SHP77 treated with DMSO at 0.1 percent for 48 hours (cell line): ENCODE measurements at places on chromosomes 5 and 9.

DNA sequence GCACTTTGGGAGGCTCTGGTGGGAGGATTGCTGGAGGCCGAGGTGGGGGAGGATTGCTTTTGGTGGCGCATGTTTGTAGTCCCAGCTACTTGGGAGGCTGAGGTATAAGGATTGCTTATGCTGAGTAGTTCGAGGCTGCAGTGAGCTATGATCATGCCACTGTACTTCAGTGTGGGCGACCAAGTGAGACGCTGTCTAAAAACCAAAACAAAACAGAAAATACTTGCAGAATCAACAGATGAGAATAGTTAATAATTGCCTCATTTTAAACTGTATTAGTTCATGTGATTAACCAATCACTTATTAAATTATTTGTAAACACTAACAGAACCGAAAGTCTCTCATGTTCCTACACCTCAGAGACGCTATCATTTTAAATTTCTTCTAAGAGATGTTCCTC lies 118.1 kb downstream of the CCDC171 start:
- no peak for DNase-seq

GRCh38 chr5:76709762-76710161 lies 6.2 kb upstream of the F2R start:
- DNase-seq = no peak

GRCh38 chr5:97267767-97268166 lies 84.7 kb upstream of the RIOK2 start:
- no peak for DNase-seq

DNA sequence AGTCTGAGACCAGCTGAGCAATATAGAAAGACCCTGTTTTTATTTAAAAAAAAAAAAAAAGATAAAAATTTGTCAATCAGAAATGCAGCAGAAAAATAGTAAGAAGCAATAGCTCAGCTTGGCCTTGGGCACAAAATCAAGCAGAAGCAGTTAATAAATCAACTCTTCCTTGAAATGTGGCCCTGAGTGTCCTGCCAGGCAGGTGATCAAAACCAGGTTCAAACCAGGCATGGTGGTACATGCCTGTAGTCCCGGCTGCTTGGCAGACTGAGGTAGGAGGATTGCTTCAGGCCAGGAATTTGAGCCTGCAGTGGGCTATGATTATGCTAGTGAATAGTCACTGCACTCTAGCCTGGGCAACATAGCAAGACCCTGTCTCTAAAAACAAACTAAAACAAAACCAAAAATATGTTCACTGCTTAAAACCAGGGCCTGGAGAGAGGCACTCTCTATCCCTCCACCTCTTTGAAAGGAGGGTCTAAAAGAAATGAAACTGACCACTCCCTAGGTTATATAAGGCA lies 27.9 kb upstream of the KLF9 start:
- no peak for DNase-seq

DNA sequence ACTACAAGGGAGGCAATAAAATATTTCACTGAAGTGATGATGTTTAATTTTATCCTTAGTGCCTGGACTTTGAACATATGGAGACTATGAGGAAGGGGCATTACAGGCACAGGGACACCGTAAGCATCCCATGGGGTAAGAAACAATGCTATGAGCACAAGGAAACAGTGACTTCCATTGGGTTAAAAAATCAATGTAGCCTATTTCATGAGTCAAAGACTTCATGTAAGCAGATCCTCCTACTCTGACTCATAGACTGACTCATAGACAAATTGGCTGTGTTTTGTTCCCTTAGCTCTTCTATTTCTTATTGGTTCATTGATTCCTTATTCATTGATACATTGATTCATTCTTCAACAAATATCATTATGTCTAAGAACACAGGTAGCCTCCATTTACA lies 351.0 kb downstream of the PRELID2 start:
- no peak for DNase-seq

GRCh38 chr9:27755846-27756245 lies 182.6 kb upstream of the C9orf72 start:
- DNase-seq = no peak

- DNase-seq = no peak
These were observed 86.0 kb downstream of the RXRA start for GRCh38 chr9:134412298-134412711.

GRCh38 chr5:160451281-160451680 lies 29.6 kb downstream of the PTTG1 start:
- DNase-seq = no peak

- DNase-seq = no peak
These were observed 41.1 kb upstream of the ERCC6L2 start for GRCh38 chr9:95834281-95834907.

DNA sequence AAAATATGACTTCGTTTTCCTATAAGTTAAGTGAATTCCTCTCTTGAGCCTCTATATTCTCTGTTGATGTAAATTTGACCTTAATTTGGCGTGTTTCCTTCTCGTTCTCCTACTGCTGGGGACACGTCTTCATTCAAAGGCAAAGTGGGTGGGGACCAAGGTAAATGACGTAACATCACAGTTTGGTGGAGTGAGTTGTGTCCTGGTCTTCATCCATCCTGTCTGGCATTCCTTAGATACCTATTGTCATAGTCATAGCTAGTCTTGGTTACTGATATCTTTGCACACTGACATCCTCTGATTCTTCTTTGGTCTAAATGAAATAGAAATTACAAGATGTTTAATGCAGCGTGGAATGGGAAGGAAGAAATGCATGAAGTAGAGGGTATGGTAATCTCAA lies 108.5 kb downstream of the NNT start:
- no peak for DNase-seq

- no peak for DNase-seq
These were observed 8.2 kb downstream of the SH3GL2 start for GRCh38 chr9:17587113-17587512.

DNA sequence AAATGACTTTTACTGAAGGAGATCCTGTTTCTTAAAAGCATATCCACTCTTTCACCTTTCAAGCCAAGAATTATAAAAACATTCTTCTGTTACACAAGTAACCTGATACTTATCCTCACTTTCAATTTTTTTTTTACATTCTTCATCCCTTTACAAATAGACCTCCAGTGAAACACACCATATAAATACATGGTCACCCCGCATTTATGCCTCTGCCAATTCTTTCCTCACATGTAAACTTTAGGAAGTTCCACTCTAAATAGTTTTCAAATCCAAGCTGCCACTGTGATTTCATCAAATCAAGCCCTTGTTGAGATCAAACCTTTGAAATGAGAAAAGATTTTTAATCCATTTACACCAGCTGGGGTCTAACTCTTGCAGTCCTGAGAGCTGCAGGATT lies 40.0 kb downstream of the GAS1 start:
- no peak for DNase-seq

- no peak for DNase-seq
These were observed 2.4 kb downstream of the NFIL3 start for GRCh38 chr9:91421128-91421765.

DNA sequence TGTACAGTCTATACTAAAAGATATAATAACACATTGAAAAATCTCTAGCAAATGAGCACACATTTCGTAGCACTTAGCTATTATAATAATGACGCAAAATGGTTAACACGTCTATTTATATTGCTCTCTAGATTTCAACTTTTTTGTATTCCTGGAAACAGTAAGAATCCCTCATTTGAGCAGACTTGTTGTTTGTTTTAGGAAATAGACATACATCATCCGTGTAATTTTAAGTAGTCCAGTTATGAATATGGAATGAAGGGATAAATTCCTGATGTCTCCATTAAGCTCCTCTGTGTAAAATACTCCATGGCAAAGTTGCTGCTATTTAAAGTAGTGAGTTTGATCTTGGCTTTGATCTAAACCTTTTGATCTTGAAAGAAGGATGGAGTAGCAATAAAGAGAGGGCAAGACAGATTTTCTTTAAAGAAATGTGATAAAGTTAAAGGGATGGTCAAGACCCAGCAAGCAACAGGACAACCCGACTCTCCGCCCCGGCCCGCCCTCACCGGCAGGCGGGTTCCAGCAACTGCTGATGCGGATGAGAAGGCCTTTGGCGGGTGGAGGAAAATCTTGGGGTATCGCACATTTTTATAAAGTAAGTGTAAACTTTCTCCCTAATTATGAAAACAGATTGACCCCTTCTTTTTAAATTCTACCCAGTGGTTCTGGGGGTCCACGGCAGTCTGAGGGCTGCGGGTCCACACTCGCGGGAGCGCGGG lies 277.4 kb downstream of the AOPEP start:
- DNase-seq = peak; percentile 43

GRCh38 chr5:61232490-61233050 lies 70.3 kb upstream of the SMIM15 start:
- no peak for DNase-seq

DNA sequence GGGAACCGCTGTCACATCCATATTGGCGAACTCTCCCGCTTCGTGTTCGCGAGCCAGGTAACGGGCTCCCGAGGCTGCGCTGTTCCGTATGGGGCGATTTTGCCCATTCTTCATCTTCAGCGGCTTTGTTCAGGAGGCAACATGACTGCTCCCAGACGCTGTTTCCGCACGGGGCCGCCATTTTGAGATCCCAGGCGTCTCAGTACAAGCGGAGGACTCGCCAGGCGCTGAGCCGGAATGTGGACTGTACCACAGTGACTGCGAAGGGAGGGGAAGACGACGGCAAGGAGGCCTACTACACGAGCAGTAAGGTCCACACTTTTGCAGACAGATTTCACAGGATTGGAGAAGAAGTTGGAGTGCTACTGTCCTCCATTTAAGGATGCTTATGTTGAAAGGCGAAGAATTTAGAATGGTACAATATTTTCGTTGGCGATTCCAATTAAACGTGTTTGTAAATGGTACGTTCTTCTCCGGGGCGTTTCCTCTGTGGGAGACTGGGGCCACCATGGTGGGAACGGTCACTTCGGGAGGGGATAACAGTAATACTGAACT lies 41.6 kb upstream of the ZNF300 start:
- no peak for DNase-seq

- DNase-seq = no peak
These were observed 29.7 kb downstream of the SMIM15 start for GRCh38 chr5:61132559-61132958.

GRCh38 chr5:95808686-95809413 lies 13.7 kb downstream of the GLRX start:
- no peak for DNase-seq

DNA sequence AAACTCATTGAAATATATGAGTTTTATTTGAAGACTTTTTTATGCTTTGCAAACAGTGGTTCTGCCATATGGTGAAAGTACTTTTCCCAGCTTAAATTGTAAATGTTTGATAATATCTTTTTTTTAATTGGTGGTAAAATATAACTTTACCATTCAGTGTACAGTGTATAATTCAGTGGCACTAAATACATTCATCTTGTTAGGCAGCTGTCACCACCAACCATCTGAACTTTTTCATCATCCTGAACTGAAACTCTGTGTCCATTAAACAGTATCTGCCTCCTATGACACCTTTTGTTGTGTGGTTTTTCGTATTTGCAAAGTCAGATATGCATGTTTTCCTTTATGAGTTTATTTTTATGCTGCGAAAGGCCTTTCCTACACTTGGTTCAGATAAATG lies 45.1 kb downstream of the FBXO38 start:
- no peak for DNase-seq

DNA sequence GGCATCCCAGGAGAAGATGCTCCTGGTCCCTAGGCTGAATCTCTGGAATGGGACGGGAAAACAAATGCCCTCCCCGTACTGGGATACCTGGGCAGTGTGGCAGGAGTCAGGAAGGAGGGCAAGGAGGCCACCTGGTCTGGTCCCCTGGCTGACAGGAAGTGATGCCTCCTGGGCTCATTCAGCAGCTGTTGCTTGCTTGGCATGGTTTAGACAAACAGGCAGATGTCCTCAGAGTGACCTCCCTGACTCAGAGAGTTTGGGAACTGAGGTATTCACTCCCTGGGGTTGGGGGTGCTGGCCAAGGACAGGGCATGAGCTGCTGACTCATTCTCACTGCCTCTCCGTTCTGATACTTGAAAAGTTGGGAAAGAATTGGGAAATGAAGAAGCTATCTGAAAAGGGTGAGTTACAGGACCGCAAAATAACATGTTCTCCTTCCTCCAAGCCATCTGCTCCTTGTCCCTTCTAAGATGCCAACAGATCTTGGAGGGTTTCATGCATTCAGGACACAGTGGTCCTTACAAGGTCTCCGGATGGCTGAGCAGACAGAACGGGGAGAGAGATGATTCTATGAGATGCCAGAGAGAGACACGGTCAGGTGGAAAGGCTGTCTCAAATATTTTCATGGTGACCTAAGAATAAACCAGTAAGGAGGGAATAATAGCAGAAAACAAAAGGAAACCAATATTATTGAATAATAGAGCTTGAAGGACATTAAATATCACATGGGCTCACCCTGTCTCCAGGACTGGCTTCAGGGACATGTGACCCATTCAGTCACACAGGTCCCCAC lies 534.5 kb downstream of the BNC2 start:
- no peak for DNase-seq

DNA sequence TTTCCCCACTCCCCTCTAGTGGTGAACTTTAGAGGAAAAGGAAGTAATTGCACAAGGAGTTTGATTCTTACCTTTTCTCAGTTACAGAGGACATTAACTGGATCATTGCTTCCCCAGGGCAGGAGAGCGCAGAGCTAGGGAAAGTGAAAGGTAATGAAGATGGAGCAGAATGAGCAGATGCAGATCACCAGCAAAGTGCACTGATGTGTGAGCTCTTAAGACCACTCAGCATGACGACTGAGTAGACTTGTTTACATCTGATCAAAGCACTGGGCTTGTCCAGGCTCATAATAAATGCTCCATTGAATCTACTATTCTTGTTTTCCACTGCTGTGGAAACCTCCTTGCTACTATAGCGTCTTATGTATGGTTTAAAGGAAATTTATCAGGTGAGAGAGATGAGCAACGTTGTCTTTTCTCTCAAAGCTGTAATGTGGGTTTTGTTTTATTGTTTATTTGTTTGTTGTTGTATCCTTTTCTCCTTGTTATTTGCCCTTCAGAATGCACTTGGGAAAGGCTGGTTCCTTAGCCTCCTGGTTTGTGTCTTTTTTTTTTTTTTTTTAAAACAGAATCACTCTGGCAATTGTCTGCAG lies 25.3 kb downstream of the SLC22A5 start:
- no peak for DNase-seq

DNA sequence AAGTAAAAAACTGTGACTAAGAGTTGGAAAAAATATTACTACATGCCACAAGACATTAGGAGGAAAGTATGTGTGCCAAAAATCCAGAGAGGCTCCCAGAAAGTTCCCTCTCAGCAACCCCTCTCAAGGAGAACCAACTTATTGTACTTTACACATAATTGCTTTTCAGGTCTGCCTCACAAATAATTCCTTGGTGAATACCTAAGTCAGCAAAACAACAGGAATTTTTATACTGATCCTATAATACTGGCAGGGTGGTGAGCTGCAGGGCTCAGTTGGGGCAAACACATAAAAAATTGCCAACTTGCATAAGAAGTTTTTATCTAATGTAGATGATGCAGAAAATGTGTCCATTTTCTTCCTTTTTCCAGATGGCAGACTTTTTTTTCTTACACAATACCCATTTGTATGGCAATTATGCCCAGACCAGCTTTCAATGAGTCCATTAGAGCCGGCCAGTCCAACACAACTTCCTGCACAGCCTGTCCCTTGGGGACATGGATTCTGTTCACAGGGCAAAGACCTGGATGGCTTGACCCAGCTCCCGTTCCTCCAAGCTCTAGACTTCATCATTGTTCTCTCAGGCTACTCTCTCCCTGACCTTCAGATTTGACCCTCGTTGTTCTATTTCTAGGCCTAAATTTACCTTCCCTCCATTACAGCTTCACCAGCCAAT lies 31.3 kb downstream of the MARCHF3 start:
- DNase-seq = no peak

GRCh38 chr9:93908591-93909241 lies 46.4 kb downstream of the BARX1 start:
- peak; percentile 74 for DNase-seq
